Skin of body (tissue), 3 donors: ENCODE measurements at places on chromosomes 7 and 10. TPM values are rescaled to one million over a fixed set of nuclear protein-coding genes. Genes with fewer than 3 reads are reported as not detected.

LBX1 gene
- total RNA-seq, result 0.20 TPM

PDE1C gene
- total RNA-seq, result 1.2 TPM

OR2A1 gene
- total RNA-seq, result 0.20 TPM

PNLIPRP2 gene
- not detected for total RNA-seq

FAM24B gene
- total RNA-seq, result 5.7 TPM

ATP6V0A4 gene
- total RNA-seq, result 4.1 TPM

PDE6C gene
- total RNA-seq, result not detected

DNA sequence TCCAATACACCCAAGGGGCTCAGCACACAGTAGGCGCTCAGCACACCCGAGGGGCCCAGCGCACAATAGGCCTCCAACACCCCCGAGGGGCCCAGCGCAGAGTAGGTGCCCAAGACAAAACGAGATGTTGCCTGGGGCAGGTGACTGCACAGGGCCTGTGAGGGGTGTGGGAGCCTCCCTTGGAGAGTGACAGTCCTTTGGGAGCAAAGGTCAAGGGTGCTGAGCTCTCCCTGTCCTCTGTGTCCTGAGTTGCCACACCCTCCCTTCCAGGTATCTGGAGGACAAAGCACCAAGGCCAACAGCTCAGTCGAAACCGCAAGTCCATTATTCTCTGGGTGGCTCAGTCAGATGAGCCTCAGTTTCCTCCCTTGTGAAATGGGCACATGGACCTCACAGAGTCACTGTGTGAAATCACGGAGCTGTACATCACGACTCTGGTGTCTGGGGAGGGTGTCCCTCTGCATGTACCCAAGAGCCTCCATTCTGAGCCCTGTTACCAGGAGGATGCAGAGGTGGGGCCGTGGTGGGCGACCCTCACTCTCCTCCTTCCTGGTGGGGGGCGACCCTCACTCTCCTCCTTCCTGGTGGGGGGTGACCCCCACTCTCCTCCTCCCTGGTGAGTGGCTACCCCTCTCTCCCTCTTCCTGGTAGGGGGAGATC, 81.3 kb downstream of the FOXL3 start:
- DNase-seq, result no peak

DNA sequence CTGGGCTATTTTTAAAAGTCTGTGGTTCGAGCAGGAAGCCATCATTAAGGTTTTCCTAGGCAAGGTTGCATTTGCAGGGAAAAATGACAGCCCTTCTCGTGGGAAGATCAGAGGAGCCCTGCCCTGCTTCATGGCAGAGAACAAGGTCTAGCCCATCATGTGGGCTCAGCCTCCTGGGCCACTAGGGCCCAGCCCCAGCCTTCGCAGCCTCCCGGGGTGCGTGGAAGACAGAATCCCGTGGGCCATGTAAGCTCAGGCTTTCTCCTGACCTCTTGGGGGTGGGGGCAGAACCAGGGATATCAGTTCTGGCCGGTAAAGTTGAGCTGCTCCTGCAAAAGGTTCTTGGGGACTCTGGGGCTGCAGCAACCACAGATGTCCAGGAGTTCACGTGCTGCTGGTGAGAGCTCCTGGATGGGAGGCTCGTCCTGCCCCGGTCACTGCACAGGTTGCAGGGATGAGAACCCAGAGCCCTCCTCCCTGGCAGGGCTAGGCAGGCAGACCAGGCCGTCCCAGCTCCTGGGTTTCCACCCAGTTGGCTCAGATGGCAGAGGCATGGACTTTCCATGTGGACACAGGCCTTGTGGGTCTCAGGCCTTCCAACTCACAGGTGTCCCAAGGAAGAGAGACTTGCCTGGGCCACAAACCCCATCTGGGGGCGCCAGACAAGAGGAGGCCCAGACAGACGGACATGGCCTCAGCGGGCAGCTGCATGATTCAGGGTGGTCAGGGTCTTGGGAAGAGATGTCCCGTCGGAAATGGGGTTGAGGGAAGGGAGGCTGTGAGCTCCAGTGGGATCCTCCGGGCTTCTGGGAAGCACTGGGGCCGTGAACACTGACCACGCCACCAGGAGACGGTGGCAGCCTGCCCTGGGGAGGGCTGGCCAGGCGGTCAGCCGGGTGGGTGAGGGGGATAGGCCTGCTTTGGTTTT, 126.2 kb downstream of the NEURL1 start:
- DNase-seq, result no peak

DNA sequence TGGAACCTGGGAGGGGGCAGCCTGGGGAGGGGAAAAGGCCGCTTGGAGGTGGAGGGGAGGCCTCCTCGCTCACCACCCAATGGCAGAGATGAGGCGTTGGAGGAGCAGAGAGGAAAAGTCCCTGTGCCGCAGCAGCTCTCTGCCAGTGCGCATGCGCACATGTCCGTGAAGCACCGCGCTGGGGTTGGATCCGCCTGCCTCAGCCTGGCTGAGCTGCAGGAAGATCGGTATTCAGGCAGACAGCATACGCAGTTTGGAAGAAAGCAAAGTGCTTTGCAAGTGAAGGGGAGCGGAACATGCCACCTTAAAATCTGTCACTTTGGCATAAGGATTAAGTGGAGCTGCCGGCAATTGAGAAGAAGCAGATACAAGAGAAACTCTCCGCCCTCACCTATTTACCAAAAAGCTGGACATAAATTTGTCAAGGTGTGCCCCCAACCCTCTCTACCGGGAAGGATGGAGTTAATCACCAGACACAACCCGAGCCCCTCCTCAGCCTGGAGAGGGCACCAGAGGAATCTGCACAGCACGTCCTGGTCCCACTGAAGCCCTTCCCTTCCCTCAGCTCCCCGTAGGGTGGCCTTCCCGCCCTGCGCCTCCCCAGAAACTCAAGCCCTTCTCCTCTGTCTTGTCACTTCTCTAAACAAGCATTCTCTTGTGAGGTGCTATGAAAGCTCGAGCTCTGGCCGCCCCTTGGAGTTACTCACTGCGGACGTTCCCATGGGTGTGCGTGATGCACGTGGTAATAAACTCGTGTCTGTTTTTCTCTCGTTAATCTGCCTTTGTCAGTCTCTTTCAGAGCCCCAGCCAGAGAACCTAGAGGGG, 32.2 kb upstream of the TMEM72 start:
- DNase-seq, result peak; percentile 81

DNA sequence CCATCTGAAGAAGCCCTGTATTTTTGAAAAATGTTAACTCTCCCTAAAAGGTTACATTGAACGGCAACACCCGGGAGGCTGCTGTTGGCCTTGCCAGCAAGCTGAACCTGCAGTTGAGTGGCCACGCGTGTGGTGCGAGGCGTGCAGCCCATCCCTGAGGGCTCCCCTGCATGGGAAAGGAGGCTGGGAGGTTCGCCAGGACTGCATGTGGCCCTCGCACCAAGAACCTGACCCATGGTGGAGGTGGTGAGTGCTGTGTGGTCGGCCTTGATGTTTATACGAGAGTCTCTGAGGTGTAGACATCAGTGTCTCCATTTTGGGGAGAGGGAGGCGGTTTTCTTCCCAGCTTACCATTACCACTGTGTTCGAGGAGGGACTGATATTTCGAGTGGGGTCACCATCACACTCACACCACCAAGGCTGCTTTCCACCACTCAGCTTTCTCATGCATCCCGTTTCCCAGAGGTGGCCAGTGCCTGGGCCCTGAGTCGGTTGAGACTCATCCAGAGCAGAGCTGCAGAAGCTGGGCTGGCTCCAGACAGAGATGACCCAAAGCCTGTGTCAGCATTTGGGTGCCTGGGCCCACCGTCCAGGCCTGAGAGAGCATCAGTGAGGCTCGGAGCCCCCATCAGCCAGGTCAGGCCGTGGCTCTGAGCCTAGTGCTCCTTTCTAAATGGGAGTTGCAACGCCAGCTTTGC, 222.6 kb downstream of the EBF3 start:
- DNase-seq, result no peak

DNA sequence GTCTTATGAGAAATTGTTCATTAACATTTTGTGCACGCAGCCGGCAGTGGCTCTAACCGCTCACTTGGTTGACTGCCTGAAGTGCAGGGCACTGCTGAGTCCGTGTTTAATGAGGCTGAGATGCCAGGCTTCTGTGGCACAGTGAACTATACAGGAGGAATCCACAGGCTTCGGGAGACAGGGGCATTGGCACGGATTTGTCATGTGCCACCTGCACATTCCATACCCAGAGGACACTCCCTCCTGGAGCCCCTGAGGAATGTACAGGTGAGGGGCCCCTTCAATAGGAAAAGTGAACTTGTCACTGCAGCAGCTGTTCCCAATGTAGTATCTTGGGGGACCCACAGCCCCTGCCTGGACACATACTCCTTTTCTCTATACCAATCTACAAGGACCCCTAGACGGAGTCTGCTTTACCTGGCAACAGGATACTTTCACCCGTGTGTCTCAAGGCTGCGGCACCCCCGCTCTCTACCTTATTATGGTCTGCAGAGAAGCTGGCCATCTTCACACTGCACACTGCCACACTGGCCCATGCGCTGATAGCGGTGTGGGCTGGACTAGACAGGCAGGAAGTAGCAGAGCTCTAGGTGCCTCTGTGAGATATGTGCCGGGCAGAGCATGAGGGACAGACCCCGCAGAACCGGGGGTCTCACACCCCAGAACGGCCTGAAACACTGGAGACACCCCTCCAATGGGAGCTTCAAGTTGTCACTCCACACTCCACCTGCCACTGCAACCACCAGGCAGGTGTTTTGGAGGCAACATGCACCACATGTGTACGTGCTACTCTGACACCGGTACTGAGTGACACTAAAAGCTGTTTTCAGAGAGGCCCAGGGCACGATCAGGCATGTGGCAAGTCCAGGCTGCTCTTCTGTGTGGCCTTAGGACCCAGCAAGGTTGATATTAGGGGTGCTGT, 71.4 kb upstream of the RHEB start:
- DNase-seq, result no peak

DNA sequence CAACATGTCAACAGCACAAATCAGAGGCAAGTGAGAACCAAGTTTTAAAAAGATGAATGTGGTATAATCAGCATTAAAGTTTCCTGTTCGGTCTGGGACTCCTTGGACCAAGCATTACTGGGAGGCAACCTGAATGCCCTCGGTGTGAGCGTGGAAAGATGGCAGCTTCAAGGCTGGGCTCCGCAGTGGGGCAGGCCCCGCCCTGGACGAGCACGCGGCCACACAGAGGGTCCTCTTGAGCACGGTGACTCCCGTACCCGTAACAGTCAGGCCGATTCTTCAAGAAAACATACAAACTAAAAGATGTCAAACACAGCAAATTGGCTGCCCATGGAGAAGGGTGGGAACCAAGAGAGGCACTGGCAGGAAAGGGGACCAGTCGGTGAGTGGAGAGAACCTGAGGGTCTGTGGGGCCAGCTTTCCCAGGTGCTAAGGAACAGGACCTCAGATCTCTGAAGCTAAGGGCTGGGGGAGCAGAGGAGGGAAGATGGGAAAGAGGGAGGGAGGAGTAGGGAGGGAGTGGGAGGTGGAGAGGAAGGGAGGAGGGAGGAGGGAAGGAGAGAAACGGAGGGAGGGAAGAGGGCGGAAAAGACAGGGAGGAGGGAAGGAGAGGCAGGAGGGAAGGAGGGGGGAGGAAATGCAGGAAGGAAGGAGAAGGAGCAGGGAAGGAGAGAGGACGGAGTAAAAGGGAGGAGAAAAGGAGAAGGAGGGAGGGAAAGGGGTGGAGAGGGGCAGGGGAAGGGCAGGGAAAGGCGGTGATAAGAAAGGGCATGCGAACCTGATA, 71.2 kb upstream of the FAM20C start:
- DNase-seq, result no peak

DNA sequence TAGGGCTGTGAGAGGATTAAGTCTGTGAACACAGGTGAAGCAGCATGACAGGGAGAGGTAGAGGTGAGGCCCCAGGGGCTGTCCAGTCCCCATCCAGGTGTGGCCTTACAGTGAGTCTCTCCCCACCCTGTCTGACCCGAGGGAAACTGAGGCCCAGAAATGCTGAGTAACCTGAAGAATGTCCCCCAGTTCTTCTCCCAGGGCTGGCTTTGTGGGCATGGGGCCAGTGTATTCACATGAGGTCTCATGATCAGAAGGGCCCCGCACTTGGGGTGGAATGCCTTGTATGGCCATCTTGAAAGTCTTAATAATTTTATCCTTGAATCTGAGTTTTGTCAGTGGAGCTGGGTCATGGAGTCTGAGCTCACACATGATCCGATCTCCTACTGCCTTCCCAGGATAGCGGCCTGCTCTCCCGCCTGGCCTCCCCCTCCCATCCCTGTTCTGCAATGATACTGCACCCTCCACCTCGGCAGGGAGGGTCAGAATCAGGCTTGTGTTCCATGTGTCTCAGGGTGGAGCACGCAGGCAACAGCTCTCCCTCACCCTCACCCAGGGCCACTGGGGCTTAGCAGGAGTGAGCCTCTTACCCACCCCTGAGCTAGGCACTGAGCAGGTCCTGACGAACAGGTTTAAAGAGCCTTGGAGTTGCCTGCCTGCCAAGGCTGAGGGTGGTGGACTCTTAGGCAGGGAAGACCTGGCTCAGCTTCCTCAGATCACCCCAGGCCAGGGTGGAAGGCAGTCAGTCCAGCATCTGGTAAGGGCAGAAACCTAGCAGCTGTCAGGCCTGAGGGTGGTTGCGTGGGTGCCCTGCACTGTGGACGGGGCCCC, 41.4 kb upstream of the NPFFR1 start:
- DNase-seq, result no peak

- DNase-seq, result no peak
Measured at GRCh38 chr7:107865956-107866775, 24.8 kb upstream of the DLD start.

GRCh38 chr10:8768852-8769251, 714.4 kb downstream of the GATA3 start:
- DNase-seq, result no peak

DNA sequence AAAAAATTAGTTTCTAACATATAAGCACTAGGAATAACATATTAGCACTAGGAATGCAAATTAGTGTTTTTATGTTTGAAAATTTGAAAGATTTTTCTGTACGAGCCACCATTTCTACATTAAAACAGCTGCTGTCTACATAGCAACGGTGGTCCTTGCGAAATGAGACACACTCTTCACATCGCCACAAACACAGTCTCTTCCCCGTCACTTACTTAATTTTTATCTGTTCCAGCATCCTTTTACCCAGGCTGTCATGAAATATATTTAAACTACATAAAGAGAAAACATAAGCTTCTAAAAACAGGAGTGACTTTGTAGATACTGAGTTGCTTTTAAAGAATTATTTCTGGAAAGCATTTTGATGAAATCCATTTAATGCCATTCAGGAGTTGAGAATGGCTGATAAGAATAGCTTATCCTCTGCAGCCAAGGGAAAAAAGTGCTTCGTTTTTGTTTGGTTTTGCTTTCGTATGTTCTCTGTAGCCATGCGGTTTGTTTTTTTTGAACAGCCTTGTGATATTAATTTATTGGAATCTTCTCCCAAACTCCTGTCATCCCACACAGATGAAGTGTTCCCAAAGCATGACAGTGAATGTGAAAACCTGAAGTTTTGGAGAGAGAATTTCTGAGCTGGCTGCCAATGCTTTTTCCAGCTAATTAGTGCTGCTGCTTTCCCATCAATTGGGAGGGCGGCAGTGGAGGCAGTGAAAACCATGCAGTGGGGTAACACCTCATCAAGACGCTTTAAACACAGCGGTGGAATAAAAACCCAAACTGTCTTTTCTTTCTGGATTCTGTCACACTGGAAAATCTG, 603.7 kb upstream of the ADARB2 start:
- no peak for DNase-seq

DNA sequence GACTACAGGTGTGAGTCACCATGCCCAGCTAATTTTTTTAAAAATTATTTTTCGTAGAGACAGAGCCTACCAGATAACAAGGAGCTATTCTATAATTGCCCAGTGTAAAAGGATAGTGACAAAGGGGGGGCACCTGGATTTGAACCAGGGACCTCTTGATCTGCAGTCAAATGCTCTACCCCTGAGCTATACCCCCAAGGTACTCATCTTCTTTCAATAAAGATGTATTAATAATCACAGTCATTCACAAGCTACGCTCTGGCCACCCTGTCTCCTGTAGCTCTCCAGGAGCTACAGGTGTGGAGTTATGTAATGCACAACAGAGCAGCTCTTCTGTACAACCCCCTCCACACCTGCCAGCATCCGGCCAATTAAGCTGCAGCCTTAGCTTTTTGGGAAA, 83.5 kb downstream of the ZNF777 start:
- DNase-seq, result no peak
